ENCODE measurements at places on chromosomes 16 and 17. TPM values are rescaled to one million over a fixed set of nuclear protein-coding genes. Genes with fewer than 3 reads are reported as not detected.

OR1E1 gene
- not detected for total RNA-seq

COG7 gene
- 14.4 TPM for total RNA-seq

CNGB1 gene
- total RNA-seq: not detected

HSD17B1 gene
- total RNA-seq: 0.83 TPM

TP53TG3C gene
- not detected for total RNA-seq

ACSM2A gene
- not detected for total RNA-seq

TAC4 gene
- 1.7 TPM for total RNA-seq

ADGRG3 gene
- 1.0 TPM for total RNA-seq

PIRT gene
- total RNA-seq: not detected

CCDC200 gene
- total RNA-seq: not detected

CCL14 gene
- 6.7 TPM for total RNA-seq

TBC1D26 gene
- total RNA-seq: not detected

QPRT gene
- 6.7 TPM for total RNA-seq
